CD4-positive, alpha-beta T cell treated with Interleukin-15 for 1 hour (primary cell): ENCODE measurements at places on chromosomes 2 and 18.

- no peak for DNase-seq
Observed at GRCh38 chr2:46865181-46865970, 50.2 kb downstream of the MCFD2 start.

- no peak for DNase-seq
Observed at GRCh38 chr2:165192729-165193128, 11.1 kb downstream of the SCN3A start.

GRCh38 chr2:209609531-209609930 lies 162.1 kb upstream of the UNC80 start:
- DNase-seq = no peak

- DNase-seq = no peak
Observed at GRCh38 chr2:98029718-98030222, 34.0 kb upstream of the TMEM131 start.
